NCI-H460 (cell line): ENCODE measurements at places on chromosomes 5 and 9.
A peak's percentile ranks its signal among the peaks of the same experiment; 100 is the strongest.

GRCh38 chr5:21817668-21818369 is 1035.3 kb downstream of the CDH12 start:
- no peak for DNase-seq

GRCh38 chr5:35443803-35444595 is 173.7 kb upstream of the SPEF2 start:
- no peak for DNase-seq

GRCh38 chr9:79073201-79073600 is 498.6 kb upstream of the TLE4 start:
- no peak for DNase-seq

- DNase-seq, result no peak
These were observed 101.6 kb upstream of the BASP1 start for GRCh38 chr5:17115855-17116254.

DNA sequence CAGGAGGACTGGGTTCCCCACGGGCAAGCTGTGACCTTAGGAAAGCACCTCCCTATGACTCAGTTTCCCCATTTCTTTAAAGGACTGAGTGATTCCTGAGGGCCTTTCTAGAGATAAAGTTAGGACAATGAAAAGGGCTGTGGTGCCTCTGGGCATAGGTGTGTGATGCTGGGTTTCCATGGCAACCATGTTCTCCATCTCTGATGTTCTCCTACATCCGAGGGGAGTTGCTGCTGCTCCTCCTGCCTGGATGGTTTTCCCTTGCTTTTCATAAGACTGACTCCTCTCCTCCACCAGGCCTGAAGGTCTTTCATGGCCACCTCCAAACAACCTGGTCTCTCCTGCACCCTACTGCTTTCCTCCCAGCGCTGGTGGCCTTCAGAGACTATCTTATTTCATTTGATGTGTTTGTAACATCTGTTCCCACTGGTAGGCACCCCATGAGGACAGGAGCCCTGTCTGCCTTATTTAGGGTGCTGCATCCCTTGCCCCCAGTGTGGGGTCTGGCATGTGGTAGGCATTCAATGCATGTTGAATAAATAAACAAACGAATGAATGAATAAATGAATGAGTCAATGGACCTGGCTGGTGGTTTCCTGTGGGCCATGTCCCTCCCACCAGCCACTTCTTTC is 112.2 kb upstream of the HAND1 start:
- no peak for DNase-seq

DNA sequence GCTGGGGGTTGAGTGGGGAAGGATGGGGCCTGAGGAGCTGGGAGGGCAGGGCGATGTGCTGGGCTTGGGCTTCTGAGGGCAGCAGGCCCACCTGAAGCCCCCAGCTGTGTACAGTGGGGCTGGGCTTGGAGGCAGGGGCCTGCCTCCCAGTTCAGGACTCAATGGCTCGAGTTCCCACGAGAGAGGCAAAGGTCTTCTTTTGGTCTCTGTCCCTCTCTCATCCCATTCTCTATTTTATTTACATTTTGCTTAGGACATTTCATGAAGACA is 180.6 kb downstream of the MACROH2A1 start:
- no peak for DNase-seq

GRCh38 chr5:109701252-109701651 is 11.5 kb downstream of the MAN2A1 start:
- DNase-seq, result no peak

DNA sequence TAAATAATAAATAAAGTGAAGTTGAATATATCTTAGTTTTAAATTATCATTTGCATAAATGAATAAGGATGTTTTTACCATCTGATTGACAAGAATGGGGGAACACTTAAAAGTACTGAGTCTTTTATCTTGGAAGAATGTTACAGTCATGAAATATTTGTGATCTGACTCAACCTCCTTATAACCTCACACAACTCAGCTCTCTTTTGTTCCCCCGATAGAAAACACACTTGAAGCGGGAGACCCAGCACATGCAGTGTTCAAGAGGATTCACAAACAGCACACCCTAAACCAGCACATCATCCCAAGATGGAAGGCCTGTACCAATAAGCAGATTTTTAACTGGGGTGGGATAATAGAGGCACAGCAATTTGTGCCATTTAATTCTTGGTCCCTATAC is 15.5 kb downstream of the BAAT start:
- no peak for DNase-seq

DNA sequence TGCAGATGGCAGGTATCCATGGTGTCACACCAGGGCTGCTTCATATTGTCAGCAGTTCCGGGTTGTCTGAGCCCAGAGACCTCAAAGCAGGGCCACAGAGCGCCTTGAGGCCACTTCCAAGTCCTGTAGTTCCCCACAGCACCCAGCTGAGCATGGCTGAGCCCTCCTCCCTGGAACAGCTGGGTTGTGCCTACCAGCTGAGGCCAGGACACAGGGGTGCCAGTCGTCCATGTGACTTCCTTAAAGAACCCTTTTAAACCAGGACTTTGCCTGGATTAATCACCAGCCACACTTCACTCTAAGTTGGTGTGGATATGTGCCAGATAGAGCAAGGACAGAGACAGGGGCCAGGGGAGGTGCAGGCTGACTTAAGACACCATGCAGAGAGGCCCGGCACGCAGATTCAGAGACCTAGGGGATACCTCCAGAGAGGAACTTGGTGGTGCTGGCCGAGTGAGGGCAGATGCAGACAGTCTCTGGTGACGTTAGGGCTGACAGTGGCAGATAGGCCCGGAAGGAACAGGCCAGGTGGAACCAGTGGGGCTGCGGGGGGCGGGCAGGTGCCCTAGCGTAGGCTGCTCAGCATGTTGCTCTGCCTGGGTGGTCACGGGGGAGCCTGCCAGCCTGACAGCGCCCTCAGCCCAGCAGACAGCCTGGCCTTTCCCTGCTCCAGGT is 142.7 kb downstream of the CACNA1B start:
- DNase-seq, result no peak

- DNase-seq, result peak; percentile 43
These were observed 23.4 kb upstream of the BARX1 start for GRCh38 chr9:93978551-93978950.

- no peak for DNase-seq
These were observed 519.2 kb downstream of the KIF4B start for GRCh38 chr5:155532621-155533311.

DNA sequence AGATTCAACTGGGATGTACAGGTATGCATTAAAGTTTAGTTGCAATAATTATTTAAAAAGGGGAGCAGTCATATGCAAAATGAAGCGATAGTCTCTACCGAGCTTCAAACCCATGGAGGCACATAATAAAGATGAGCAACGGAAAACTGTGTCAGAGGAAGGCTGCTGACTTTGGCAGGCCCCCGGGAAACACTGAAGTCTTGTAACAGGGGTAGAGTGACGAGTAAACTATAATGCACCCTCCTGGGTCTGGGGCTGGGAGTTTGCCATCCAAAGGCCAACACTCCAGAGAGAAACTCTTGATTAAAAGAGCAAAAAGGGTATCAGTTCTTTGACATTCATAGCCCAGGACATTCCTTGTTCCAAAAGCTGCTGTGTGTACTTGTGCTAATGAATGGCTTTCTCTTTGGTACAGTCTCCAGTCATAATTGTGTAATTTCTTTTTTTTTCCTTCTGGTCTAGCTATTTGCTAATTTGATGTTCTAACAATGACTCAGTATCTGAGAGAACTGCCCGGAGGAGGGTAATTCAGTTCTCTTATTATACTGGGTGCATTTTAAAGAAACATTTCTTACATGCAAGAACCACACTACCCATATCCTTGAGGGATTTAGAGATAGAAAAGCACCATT is 59.2 kb downstream of the TNC start:
- no peak for DNase-seq

DNA sequence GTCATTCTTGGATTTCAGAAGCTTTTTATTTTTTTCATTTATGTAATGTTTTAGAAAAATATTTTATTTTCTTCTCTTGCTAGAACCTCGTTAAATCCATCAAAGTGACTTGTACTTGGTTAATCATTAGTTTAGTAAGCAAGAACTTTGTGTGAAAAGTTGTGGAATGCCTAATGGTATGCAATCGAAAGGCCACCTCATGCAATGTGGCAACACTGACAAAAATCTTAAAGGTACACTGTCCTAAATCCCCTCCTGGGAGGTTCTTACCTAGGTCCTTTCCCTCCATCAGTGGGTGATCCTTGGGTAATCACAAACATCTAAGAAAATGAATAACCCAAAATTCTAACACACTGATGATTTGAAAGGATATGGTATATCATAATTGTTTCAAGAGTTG is 304.2 kb downstream of the DNAH5 start:
- DNase-seq, result no peak
